Neural crest cell (in vitro differentiated cells): ENCODE measurements at places on chromosomes 7 and 10.

DNA sequence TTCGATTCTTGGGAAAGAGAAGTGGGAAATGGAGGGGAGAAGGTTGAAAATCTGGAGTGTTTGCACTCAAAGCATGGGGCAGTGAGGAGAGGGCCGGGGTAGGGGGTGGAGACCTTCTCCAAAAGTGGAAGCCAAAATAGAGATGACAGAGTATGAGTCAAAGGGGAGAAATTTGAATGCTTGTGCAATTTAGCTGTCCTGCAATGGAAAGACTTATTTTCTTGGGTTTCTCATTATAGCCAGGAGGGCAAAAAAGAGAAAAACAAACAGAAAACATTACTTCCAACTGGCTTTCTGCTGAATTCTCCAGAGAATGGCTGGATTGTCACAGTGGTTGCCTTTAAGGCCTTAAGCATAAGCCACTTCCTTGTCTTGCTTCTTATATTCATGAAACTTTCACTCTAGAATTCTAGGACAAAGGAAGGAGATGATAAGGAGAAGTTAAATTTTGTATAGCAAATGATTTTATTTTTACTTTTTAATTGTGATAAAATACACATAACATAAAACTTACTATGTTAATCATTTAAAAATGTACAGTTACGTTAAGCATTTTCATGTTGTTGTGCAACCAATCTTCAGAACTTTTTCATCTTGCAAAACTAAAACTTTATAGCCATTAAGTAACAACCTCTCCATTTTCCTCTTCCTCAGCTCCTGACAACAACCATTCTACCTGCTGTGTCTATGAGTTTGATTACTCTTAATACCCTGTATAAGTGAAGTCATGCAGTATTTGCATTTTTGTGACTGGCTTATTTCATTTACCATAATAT, 100.2 kb downstream of the GPR85 start:
- DNase-seq, result no peak

- no peak for DNase-seq
Observed at GRCh38 chr10:122709971-122710370, 10.3 kb upstream of the C10orf120 start.

- no peak for DNase-seq
Observed at GRCh38 chr10:92747600-92747999, 57.8 kb downstream of the HHEX start.

GRCh38 chr10:4650582-4650981, 175.4 kb upstream of the AKR1E2 start:
- no peak for DNase-seq

DNA sequence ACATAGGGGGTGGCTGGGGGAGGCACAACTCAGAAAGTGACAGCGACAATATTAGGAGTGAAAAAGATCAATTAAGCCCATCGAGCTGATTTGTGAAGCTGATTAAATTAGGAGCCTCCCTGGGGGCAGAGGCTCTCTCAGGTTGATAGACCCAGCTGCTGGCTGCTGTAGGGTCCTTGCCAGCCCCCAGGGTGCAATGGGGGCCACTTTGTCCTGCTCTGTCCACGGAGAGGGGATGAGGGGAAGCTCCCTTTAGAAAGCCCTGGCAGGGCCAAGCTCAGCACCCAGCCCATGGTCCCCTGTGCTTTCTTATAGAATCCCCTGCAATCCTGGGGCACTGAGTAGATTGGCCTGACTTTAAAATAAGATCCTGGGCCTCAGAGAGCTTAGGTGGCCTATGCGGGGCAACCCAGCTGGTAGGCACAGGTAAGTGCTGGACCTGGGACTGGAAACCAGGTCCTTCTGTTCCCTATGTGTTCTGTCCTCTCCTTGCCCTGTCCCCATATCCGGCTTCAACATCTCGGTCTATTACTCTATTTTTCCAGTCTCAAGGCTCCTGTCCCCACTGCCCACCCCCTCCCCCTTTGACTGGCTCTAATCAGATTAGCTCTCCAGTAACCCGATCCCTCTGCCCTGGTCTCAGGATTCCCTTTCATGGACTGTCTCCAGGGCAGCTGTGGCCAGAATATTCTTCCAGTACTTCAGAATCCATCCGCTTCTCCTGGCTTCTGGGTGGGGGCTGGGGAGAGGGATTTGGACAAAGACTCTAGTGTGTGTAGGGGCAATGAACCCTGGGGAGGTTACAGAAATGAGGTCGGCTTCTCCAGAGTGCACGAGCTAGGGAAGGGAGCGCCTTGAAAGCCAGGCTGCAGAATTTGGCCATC, 259.6 kb downstream of the RPS24 start:
- DNase-seq, result peak; percentile 59

DNA sequence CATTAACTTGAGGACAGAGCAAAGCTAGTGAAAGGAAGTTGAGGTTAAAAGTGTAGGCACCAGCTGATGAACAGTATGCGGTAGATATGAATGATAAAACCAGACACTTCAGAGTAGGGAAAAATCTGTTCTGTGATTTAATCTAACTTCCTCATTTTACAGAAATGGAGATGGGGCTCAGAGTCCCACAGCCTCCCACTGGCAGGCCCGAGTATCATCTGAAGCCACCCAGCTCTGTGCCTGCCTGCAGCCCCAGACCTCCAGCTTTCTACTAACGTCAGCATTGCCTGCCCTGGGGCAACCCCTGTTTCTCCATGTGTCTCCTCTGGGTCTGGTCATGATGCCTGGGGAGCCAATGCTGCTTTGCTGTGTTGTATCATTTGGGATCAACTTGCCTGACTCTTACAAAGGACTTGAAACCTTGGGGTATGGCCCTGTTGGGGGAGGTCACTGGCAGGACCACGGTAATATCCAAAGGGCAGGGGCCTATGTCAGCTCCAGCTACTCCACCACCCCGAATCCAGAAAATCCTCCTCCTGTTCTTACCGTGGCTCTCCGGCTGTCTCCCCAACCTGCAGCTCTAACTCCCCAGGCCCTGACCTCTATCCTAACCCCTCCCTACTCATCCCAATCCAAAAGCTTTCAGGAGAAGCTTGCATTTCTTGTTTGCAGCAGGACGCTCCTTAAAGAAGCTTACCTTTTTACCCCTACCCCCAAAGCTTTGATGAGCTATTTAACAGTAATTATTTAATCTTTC, 56.2 kb upstream of the NPY start:
- no peak for DNase-seq

- no peak for DNase-seq
Observed at GRCh38 chr7:35908331-35909216, 107.7 kb downstream of the SEPTIN7 start.

- DNase-seq, result no peak
Observed at GRCh38 chr7:151838861-151839381, 38.0 kb downstream of the PRKAG2 start.

DNA sequence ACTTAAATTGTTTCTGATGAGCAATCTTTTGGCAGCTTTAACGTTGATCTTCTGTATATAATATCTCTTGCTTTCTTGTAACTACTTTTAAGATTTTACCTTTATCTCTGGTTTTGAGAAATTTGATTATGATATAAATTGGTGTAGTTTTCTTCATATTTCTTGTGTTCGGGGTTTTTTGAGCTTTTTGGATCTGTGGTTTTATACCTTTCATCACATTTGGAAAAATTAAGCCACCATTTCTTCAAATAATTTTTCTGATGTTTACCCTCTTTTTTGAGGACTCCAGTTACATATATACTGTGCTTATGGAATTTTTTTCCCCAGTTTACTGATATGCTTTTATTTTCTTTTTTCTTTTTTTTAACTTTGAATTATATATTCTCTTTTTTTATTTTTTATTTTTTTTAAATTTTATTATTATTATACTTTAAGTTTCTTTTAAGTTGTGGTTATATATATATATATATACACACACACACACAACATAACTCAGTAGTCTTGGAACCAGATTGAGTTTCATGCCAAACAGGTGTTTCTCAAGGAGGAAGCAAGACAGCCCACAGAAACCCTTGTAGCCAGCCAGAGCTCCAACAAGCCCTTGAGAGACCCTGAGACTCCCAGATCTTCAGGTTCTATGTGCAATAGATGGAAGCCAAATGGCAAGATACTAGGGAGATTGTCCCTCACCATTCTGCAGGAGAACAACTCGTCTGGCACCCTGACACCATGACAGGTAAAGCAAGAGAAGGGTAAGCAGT, 27.5 kb upstream of the NME8 start:
- DNase-seq, result no peak

DNA sequence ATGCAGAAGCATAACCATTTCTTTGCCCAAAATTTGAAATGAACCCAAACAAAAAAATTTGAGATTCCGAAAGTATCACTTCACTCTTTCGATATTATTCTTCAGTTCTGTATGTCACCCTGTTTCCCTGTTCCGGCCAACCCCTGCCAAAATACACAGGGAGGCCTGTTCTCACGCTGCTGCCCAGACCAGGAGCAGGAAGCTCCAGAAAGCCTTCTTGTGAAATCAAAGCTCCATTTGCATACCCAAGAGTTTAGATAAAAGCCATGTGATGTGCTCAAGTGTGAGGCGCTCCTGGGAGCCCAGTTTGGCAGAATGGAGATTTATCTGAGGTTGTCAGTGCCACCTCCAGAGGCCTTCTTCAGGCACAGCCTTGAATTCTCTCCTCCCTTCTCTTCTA, 236.2 kb downstream of the FGFR2 start:
- no peak for DNase-seq
